ENCODE measurements at places on chromosomes 3 and 15.

DNA sequence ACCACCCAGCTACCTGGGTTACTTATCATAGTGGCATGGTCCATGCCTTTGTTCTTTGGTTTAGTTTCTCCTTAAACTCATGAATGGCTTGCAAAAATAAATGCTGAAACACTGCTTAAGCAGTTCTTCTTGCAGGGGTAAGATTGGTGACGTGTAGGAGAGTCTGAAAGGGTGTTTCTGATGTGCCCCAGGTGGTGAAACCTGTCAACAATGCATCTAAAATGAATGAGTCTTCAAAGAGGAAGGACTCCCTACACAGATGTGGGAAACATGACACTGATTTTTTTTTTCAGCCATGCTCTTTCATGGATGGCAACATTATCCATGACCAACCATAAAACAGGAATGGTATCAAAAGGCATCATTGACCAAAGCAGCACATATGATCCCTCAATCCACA lies 72.0 kb downstream of the KCNH8 start:
- no peak for DNase-seq

- DNase-seq, result no peak
Measured at GRCh38 chr3:136671921-136672320, 80.3 kb downstream of the STAG1 start.

GRCh38 chr3:187263270-187263669 lies 28.3 kb downstream of the MASP1 start:
- DNase-seq, result no peak

- no peak for DNase-seq
Measured at GRCh38 chr15:94119298-94119811, 112.0 kb upstream of the MCTP2 start.

GRCh38 chr3:44232407-44232806 lies 9.3 kb upstream of the TOPAZ1 start:
- DNase-seq, result no peak

DNA sequence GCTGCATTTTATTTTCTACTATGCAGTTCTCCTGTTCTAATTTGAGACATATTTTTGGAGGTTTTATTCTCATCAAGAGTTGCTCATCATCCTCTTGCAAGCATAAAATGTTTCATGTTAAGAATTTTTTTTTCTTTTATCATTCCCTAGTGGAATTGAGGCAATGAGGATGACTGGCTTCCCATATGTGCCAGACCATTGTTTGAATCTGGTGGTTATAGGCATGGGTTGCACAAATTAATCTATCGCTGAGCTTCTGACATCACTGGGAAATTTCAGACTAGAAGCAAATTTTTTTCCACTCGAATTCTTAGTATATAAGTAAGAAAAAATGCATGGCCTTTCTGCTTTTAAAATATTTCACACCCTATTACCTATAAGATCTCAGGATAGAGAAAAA lies 279.1 kb upstream of the PLSCR5 start:
- DNase-seq, result no peak
